ENCODE measurements at places on chromosomes 6 and 20.

DNA sequence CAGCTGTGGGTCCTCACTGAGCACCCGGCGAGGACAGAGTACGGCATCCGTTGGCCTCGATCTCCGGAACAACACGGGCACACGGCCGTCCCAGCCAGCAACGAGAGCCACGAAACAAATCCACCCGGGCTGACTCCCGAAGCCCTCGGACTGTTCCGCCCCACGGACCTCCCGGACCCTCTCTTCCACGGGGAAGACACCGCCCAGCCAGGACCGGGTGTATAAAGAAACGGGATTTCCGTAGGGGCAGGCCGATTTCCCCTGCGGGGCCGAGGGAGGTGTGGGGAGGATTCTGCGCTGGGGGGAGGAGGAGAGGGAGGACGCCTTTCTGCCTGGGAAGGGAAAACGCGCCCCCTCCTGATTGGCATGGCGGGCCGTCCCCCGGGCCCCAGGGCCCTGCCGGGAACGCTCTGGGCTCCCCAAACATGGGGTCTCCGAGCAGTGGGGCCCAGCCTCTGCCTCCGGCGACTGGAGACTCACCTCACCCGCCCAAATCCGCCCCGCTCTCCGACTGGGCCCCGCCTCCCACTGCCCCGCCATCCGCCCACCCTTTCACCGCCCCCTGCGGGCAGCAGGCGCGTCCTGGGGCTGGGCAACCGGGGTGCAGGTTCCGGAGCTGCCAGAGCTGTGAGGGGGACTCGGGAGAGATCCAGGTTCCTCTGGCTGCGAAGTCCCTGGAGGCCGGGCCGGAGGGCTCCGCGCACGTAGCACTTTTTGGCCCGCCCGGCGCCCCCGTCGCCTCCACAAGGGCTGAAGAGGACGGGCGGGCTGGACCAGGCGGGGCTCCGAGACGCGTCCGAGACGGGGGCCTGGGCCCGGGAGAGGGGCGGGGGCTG lies 679 bp upstream of the PPDPF start:
- DNase-seq: peak; percentile 89

GRCh38 chr6:142721215-142721920 lies 223.6 kb downstream of the HIVEP2 start:
- no peak for DNase-seq

DNA sequence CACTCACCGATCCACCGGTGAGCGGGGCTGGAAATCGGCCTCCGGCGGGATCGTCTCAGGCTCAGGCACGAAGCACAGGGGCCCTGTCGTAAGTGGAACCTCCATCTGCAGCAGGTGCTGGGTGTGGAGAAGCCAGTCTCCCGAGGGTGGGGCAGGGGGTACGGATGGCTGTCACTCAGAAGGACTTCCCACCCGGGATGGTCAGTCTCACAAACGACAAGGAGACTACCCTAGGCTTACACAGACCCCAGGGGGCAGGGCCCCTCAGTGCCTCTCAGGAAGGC lies 27.8 kb downstream of the YTHDF1 start:
- no peak for DNase-seq

GRCh38 chr6:8276148-8276547 lies 159.2 kb downstream of the SLC35B3 start:
- DNase-seq: no peak

Data from NCI-H1417 (cell line).